BE2C (cell line): ENCODE measurements at places on chromosomes 5 and 9.

DNA sequence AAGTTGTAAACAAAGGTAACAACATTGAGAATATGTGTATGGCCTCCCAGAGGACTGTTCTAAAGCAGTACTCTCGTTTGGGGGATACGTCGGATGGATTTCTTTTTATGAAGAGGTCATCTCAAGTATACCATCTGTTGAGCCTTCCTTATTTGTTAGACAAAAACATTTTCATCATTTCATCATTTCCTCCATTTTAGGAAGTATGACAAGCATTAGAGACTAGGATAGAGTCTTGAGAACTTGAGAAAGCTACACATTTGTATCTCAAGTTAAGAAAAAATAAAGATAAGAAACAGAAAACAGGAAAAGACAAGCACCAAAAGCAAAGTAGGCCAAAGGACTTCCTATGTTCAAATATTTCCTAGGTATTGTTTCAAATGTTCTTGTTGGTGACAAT lies 307.0 kb downstream of the EFNA5 start:
- DNase-seq: no peak

- no peak for DNase-seq
These were observed 141.9 kb upstream of the EFNA5 start for GRCh38 chr5:107812570-107813141.

GRCh38 chr5:71582945-71583584 lies 4.1 kb upstream of the MCCC2 start:
- no peak for DNase-seq

- no peak for DNase-seq
These were observed 4.5 kb downstream of the CAMSAP1 start for GRCh38 chr9:135902655-135903357.

GRCh38 chr5:137097203-137097602 lies 401.9 kb downstream of the SPOCK1 start:
- no peak for DNase-seq

GRCh38 chr5:169296419-169297143 lies 4.4 kb downstream of the SLIT3 start:
- DNase-seq: no peak

DNA sequence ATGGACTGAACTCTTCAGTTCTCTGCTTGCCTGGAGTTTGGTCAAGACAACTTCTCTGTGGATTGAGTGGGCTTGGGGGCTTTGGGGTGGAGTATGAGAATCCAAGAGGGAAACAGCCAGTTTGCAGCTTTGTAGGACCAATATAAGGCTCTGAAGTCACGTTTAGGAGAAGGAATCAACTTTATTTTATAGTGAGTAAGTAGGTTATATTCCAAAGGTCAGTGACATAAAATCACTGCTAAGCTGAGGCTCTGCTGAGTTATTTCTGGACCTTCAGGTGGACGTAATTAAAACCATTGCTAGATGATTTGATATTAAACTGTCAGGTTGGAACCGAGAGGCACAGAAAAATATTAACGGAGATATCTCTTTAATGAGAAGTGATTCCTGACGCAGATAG lies 514.4 kb downstream of the DMAC1 start:
- DNase-seq: no peak

- DNase-seq: no peak
These were observed 255.2 kb downstream of the AOPEP start for GRCh38 chr9:94981723-94982090.

- no peak for DNase-seq
These were observed 48.5 kb upstream of the ABL1 start for GRCh38 chr9:130786526-130786925.

DNA sequence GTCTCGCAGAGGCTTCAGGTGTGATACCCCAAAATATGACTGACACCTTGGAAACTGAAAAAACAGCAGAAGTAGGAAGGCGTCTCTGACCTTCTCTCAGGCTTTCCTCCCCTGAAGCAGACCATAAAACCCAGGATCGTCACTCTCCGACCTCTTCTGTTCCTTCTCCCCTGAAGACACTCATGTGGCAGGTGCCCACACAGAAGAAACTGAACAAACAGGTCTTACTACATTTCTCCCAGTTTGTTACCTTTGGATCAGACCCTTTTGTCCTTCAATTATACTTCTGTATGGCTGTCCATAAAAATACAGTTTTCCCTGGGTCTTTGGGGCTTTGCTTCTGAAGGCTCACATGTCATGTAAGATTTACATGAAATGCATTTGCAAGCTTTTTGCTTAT lies 10.3 kb upstream of the PRUNE2 start:
- no peak for DNase-seq

DNA sequence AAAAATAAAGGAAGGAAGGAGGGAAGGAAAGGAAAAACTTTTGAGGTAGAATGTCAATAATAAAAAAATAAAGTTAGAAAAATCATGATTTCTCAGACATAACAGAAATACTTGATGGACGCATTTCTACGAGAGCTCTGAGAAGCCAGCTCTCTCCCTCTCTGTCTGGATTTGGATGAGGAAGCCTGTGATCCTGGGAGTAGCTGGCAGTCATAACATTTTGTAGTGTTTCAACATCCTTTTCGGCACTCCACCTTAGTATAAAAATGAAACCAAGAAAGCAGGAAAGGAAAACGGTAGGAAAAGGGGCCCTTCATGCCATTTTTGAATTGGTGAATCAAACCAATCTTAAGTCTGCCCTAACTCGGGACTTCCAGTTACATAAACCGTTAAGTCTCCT lies 321.3 kb downstream of the EPB41L4A start:
- DNase-seq: no peak

DNA sequence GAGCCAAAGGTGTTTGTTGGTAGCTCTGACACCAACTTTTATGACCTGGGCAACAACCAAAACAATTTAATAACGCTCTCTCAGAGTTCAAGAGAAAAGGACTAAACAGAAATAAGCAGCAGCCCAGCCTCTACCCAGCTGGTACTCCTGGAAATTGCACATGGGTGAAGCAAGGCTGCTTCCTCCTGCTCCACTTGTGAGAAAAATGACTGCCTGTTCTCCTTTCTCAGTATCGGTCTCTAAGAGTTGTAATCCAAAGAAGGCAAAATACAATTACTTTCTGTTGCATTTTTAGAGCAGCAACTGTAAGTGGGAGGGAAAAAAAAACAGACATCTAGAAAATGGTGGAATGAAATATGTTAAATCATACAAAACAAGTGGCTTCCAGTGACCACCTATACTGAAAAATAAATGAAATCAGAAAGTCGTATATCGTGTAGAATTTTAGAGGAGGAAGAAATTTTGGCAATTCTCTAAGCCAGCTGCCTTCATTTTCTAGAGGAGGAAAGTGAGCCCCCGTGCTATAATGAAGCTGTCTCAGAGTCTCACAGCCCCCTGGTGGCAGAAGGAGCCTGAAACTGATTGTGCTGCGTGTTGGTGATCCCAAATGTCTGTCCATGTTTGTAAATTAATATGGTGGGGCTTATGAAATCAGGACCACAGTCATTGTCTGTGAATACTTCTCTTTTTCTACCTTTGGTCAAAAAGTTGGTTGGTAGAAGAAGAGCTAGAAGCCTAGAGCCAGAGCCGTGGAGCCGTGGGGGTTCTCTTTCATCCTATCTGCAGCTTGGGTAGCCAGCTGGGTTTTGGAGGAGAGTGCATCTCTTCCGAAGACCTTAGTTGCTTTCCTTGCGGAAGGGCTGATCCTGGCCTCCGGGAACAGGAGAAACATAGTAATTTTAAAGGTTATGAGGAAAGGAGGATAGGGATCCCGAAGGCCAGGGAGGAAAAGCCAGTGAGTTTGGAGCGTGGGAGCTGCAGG lies 139.9 kb downstream of the PIP5K1B start:
- DNase-seq: peak; percentile 40

- no peak for DNase-seq
These were observed 214.4 kb downstream of the ARL15 start for GRCh38 chr5:54095969-54096368.

GRCh38 chr5:95022967-95023695 lies 261.8 kb downstream of the MCTP1 start:
- DNase-seq: no peak

DNA sequence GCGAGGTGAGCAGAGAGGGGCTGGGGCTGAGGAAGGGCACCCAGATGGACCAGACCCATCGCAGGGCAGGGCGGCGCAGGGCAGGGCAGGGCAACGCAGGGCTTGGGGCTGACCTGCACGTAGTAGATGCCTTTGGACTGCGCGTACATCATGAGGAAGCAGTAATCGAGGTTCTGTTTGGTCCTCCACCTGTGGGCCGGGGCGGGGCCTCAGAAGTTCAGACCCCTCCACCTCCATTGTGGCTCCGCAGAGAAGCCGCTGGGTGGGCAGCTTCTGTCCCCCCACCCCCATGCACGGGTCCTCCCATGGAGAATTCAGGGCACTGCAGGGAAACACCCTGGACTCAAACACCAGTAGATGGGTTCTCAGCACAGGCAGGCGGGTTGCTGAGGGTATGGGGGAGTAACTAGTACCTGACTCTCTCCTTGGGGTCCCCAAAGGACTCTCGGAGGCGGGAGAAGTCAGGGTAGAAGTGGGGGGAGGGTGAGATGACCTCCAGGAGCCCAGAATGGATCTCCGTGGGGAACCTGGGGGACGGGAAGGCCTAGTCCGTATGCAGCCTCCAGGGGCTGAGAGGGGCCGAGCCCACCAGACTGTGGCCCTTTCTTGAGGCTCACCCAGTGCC lies 6.4 kb downstream of the LTC4S start:
- DNase-seq: no peak

DNA sequence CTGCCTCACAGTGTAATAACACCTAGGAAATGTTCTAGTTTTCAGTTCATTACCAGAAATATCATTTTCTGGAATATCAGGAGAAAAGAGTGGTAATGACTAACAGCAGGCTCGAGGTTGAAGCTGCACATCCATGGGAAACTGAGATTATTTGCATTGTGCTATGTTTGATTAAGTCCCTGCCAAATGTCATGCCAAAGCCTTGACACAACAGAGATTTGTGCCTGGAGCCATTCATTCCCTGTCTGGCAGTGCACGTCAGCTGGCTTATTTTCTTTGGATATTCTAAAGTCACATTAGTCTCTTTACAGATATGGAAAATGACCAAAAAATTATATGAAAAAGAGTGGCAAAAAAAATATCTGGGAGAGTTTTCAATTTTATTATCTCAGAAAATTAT lies 848.0 kb downstream of the PTPRD start:
- no peak for DNase-seq

DNA sequence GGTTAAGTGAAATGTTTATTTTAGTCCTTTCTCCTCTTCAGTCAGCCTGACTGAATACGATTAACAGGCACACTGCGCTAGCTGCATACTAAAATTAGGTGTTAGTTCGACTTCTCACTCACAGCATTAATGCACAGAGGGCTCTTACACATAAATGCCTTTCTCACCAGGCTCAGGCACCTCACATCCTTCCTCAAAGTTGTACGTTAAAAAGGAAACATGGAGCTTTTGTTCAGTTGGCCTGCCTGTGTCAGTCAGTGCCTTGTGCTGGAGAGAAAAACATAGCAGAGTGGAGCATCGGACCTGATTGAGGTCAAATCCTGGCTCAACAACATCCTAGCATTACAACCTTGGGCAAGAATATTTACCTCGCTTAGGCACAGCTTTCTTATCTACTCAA lies 236.0 kb upstream of the ZNF462 start:
- no peak for DNase-seq

- peak; percentile 50 for DNase-seq
These were observed 1.0 kb upstream of the EFNA5 start for GRCh38 chr5:107671742-107672210.

- DNase-seq: no peak
These were observed 212.3 kb upstream of the DAPK1 start for GRCh38 chr9:87285183-87285850.

- no peak for DNase-seq
These were observed 67.7 kb downstream of the C9orf152 start for GRCh38 chr9:110140276-110140675.

- peak; percentile 89 for DNase-seq
These were observed 41.1 kb downstream of the GALNT12 start for GRCh38 chr9:98848450-98849149.

- DNase-seq: no peak
These were observed 40.2 kb upstream of the LPAR1 start for GRCh38 chr9:111078391-111079038.
